NCI-H774 (cell line): ENCODE measurements at places on chromosomes 1 and 21.

DNA sequence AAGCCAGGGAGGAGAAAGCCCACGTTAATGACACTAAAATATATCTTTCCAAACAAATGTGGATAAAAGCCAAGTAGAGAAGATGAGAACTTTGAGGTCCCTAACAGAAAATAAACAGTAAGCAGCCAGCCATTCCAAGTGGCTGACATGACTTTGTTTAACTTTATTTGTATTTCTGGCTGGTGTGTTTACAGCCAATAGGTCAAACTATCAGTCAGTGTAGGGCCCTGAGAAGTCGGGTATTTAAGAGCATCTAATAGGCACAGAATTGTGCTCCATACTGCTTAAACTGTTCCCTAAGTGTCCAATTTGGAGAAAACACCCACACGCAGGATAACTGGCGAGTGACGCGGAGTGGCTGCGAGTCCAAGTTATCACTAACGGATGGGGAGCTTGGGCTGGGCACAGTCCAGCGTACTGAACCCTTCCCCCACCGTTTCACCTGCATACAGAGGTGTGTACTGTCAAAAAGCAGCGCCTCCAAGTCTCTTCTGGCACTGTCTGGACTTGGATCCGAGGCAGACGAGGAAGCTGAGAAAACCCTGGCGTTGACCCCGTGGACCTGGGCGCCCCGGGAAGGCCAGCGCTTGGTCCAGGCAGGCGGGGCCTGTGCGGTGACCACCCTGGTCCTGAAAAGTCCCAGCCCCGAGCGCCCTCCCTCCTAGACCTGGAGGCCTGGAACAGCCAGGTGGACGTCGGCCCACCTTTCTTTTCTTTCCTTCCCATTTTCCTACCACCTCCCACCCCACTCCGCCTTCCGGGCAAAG is 662 bp upstream of the LGALS8 start:
- peak; percentile 43 for DNase-seq

DNA sequence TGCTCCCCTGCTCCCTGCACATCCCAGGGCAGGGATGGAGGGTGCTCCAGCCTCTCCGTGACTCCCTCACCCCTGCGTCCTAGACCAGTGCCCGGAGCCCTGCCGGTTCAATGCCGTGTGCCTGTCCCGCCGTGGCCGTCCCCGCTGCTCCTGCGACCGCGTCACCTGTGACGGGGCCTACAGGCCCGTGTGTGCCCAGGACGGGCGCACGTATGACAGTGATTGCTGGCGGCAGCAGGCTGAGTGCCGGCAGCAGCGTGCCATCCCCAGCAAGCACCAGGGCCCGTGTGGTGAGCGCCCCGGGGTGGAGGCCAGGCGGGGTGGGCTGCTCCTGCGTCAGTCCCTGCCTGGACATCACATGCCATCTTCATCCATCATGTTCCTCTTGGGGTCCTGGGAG is 22.0 kb downstream of the AGRN start:
- DNase-seq, result no peak

- no peak for DNase-seq
Observed at GRCh38 chr1:187744665-187745064, 915.9 kb downstream of the PLA2G4A start.

DNA sequence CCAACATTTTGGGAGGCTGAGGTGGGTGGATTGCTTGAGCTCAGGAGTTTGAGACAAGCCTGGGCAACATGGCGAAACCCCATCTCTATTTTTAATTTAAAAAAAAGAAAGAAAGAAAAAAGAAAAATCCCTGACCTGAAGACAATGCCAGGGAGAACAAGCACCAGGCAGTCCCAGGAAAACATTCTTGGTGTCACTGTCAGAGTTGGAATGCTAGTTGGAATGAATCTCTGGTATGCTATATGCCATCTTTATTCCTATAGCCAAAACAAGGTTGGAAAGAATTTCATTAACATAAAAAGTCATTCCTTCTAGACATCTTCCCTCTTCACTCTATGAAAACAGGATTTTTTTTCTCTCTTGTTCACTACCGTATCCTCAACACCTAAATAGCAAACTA is 2.8 kb downstream of the DNAJC8 start:
- DNase-seq, result no peak

GRCh38 chr1:27521861-27522431 is 32.0 kb upstream of the WASF2 start:
- DNase-seq, result peak; percentile 20

GRCh38 chr1:100028765-100029164 is 59.0 kb downstream of the SLC35A3 start:
- DNase-seq, result no peak

- DNase-seq, result no peak
Observed at GRCh38 chr1:1074631-1075147, 583 bp upstream of the RNF223 start.

DNA sequence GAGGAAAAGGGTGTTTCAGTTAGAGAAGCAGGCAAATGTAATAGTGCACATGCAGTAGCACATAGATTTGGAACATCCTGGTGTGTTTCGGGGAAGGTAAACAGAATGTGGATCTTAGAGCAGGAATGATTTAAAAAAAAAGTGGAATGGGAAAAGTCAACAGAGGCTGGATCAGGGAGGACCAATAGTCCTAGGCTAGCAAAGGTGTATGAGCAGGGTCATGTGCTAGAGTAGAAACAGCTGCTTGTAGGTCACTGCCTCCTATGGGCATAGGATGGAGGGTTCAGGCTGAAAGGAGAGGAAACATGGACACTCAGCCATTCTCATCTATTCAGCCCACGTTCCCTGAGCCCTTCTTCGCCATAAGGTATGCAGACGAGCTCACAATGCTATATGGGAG is 3.7 kb upstream of the KPNA6 start:
- peak; percentile 36 for DNase-seq

GRCh38 chr1:9724706-9725476 is 73.4 kb downstream of the PIK3CD start:
- no peak for DNase-seq
